Endothelial cell of umbilical vein (primary cell): ENCODE measurements at places on chromosomes 2 and 18. TPM values are rescaled to one million over a fixed set of nuclear protein-coding genes. Genes with fewer than 3 reads are reported as not detected.

DNA sequence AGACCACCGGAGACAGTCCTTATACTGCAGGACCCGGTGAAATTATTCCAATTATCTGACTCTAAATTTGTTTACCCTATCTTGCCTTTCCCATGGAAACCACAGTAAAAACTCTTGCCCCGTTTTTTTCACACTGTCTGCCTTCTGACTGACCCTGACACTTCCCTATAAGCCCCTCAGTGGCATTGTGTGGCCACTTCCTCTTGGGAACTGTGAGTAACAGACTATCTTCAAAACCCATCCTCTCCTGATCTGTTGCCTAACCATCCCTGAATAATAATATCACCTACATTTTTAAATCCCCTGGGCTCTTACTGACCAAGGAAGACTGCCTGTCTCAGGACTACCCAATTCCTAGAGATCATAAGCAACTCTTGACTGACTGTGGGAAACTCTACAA, 42.6 kb upstream of the RNF152 start:
- DNase-seq = no peak

- DNase-seq = no peak
Measured at GRCh38 chr18:68467957-68468356, 247.0 kb downstream of the TMX3 start.

DNA sequence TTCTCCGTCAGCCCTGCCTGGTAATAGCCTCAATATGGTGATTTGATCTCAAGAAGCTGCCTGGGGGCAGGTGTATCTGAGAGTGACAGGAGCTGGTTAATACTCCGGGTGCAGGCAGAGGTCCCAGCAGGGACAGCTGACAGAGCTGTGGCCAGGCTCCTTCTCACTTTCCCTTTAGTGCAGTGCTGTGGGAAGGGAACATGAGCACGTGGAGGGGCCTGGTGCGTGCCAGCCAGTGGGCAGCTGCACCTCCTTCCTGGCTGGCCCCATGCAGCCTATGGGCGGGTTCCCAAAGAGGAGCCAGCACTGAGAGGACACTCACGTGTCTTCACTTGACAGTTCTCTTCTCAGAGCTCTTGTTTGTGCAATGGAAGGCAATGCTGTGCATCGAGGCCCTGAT, 9.1 kb downstream of the CNNM4 start:
- DNase-seq = no peak

- DNase-seq = no peak
Measured at GRCh38 chr2:230902180-230902899, 22.7 kb downstream of the GPR55 start.

- peak; percentile 19 for DNase-seq
Measured at GRCh38 chr2:236985761-236986339, 99.8 kb upstream of the COPS8 start.

GRCh38 chr2:56184500-56185011, 766 bp downstream of the CCDC85A start:
- peak; percentile 46 for DNase-seq

- no peak for DNase-seq
Measured at GRCh38 chr2:99238599-99238998, 16.9 kb downstream of the LYG2 start.

GRCh38 chr2:39099870-39100728, 20.8 kb downstream of the SOS1 start:
- peak; percentile 73 for DNase-seq

GRCh38 chr2:102768892-102769291, 7.1 kb downstream of the TMEM182 start:
- DNase-seq = no peak

- DNase-seq = no peak
Measured at GRCh38 chr2:127721311-127721977, 20.1 kb downstream of the SFT2D3 start.

DNA sequence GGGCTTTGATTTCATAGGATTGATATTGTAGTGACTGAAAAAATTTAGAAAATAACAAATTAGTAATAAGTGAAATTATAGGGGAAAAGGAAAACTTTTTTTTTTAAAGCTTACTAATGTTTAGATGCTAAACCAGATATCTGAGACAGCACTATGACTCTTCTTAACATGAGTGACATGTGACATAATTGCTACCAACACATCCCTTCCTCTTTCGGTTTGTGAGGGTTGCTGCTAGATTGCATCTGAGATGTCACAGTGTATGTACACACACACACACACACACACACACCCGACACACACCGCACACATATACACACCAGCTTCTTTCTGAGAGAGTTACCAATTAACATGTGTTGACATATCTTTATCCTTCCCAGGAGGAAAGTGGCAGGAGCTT, 18.0 kb downstream of the RAPGEF4 start:
- DNase-seq = no peak

- DNase-seq = no peak
Measured at GRCh38 chr2:144402251-144402650, 117.7 kb downstream of the ZEB2 start.

GRCh38 chr2:176398243-176399073, 129.2 kb downstream of the MTX2 start:
- no peak for DNase-seq

The CD226 gene
- total RNA-seq = 0.20 and 0.25 TPM in 2 replicates

The ZSWIM2 gene
- total RNA-seq = not detected in 2 replicates

The RAB6D gene
- not detected in 2 replicates for total RNA-seq

The PCARE gene
- not detected in 2 replicates for total RNA-seq
